Hematopoietic multipotent progenitor cell (in vitro differentiated cells): ENCODE measurements at places on chromosomes 13 and 19.
A peak's percentile ranks its signal among the peaks of the same experiment; 100 is the strongest.

DNA sequence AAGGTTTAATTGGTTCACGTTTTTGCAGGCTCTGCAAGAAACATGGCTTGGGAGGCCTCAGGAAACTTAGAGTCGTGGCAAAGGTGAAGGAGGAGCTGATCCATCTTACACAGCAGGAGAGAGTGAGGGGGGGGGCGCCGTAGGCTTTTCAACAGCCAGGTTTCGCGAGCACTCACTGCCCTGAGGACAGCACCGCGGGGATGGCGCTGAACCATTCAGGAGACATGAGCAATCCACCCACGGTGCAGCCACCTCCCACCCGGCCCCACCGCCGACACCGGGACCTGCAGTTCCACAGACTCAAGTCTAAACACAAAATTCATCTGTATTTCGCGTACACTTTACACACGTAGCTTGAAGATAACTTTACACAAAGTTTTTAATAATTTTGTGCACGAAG lies 73.6 kb downstream of the KDM4B start:
- no peak for DNase-seq

DNA sequence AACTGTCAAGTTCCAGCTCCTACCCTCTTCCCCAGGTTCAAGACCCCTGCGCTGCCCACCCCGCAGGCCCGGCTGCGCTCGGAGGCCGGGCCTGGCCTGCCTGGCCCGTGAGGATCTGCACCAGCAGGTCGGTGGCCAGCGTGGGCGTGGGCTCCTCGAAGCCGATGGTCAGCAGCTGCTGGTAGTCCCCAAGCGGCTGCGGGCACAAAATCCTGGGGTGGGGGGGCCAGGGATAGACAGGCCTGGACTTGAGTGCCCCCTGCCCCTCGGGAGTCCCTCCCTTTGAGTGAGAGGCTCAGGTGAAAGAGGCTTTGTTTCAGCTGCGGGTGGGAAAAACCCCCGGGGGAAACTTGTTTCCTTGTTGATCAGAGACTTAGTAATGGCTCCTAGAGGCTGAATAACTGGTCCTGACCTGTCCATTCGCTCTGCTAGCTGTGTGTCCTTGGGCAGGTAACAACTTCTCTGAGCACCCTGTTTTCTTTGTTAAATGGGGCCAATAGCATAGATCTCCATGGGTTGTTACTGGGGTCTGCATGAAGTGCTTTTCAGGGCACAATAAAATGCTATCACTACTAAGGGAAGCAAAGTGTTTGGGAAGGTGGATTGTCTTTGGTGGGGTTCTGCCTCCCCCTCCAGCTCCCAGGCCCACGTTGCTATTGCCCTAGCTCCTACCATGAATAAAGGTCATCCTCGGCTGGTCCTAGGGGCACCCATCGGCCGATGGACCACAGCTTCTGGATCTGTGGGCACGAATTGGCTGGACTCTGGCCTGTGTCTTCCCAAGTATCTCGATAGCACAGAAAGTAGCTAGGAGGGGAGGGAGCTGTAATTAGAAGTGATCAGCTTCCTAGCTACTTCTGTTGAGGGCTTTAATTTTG lies 3.5 kb downstream of the C19orf67 start:
- DNase-seq = no peak

DNA sequence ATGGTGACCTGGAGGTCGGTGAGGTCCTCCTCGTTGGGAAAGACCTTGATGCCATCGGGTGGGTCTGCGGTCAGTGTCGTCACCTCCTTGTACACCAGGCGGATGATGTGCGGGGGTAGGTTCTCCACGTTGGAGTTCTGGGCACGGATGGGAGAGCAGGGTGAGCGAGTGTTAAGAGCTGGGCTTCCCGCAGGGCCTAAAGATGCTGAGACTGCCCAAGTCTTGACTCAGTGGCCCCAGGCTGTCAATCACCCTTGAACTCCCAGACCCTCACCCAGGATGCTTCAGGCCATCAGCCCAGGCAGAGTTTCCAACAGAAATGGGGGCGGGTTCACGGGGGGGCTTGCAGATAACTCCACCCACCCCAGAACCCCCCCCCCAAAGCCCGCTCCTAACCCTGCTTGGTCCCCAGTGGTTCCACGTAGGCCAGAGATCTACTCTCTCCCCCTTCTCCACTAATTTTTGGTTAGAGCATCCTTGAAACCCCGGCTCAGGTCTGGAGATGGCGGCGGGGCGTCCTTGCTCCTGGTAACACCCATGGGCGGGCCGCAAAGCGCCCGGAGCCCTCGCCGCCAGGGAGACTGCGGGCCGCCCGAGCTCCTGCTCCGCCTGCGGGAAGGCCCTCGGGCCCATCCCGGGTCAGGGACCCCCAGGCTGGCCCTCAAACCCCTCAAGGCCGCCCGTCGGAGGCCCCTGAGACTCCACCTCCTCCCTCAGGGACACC lies 600 bp downstream of the UBE2S start:
- DNase-seq = no peak

DNA sequence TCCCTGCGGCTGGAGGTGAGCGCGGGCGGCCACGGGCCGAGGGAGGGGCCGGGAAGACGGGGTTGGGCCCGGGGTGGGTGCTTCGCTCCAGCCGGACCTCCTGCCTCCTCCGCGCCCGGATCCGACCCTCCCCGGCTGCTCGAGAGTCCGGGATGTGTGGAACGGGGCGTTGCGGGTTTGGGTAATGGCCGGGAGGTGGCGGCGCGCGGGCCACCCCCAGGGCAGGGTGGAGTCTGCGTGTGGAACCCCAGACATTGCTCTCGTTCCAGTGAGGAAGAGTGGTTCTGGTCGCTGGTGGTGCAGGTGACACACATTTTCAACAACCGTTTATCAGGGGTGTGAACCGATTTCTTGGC lies 38.8 kb downstream of the ARHGEF7 start:
- peak; percentile 53 for DNase-seq

GRCh38 chr13:102688306-102688973 lies 6.4 kb downstream of the METTL21C start:
- DNase-seq = no peak
